Lower lobe of right lung (tissue), 2 donors: ENCODE measurements at places on chromosomes 16 and 17.

- DNase-seq = peak; percentile 5
Observed at GRCh38 chr17:41631025-41631897, 6.9 kb upstream of the KRT17 start.

DNA sequence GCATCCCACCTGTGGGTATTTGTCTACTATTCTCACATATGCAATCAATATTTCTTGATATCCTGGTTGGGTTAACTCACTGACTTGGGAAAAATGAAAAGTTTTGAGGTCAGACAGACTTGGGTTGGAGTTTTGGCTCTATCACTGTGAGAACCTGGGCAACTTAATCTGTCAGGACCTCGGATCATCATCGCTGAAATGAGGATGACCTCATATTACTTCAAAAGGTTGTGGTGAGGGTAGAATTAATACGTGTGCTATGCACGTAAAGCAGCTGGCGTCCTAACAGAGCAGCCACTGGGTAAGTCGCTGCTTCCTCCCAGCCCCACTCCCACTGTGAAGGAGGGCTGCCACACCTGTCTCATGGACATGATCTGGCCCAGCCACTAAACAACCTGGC, 57.3 kb downstream of the COG7 start:
- no peak for DNase-seq

DNA sequence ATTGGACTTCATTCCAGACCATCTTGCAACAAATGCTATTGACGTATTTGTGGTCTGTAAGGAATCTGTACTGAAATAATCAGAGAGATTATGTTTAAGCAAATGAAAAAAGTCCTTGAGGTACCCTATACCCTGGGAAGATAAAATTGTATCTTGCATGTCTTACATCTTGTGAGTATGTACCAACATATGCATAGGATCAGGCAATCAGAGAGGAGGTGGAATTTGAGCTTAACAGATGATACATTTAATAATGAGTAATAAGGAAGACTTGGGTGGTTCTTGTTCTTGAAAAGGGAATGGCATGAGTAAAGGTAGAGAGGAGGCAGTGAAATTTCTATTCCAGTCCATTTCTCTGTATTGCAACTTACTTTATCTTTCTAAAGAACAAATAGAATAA, 10.6 kb downstream of the MOSMO start:
- DNase-seq = no peak

DNA sequence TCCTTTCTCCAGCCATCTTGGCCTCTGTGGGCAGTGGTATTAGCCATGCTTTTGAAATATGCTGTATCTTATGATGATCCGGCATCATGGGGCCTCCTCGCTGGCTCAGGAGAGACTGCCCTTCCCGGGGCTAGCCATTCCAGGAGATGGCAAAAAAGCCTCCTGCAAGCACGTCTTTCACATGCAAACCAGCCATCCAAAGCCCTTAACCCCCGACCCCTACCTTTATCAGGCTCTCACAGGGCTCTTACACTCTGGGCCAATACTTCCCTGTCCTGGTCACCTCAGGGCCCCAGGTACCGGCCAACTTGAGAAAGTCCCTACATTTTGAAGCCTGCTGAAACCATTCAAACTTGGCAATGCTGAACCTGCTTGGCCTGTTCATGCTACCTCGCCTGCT, 36.4 kb downstream of the MYH13 start:
- no peak for DNase-seq

GRCh38 chr17:6943406-6943805, 52.4 kb upstream of the ALOX12 start:
- DNase-seq = no peak

DNA sequence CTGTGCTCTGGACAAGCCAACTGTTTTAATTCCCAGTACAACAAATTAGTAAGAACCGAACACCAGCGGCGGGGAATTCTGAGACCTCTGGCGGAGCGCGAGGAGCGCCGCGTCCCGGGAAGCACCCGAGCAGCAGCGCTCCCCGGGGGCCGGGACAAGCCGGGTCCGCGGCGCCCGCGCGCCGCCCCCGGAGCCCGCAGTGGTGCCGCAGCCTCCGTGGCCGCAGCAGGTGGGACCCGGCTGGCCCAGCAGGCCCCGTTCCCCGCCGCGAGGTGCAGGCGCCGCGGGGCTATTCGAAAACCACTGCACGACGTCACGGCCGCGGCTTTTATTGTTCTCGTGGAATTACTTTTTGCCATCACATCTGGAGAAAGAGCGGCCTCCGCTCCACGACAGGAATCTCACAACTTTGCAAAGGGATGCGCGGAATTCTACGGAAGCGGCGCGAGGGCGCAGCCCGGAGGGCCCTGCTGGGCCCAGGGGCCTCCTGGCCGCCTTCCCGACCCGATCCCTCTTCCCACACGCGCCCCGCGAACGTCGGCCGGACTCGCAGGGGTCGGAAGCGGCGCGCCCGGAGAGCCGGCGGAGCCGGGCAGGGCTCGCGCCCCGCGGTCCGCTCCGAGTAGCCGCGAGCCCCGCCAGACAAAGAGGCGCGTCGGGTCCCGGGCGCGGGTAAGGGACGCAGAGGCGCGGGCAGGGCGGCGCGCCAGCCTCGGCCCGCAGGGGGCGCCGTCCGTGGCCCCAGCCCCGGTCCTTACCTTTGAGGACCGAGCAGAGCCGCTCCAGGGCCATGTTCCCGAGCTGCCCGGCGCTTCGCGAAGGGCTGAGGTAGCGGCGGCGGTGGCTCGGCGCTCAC, 696 bp downstream of the NETO2 start:
- peak; percentile 64 for DNase-seq

DNA sequence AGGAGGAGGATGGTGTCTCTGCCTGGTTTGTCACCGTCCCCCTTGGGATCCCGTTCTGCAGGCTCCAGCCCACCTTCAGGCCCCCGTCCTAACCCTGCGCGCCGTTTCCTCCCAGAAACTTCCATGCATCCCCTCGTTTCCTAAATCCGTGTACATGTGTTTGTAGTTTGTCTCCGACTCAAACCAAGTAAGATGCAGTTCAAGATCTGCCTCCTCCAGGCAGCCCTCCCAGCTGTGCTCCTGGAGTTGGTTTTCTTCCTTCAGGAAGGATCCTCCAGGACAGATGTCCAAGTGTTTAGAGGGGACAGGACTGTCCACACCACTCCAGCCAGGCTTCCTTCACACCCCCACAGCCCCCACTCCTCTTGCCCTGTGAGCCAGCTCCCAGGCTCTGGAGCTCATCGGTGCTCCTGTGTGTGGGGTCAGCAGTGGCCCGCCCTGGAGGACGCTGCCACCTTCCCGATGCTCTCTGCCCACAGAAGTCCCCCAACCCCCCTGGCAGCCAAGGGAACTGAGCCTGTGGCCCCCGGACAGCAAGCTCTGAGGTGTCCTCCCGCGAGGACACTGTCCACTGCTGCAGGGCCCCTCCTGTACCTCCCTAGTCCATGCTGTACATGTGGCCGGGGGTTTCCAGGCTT, 11.3 kb downstream of the BAIAP2 start:
- no peak for DNase-seq

DNA sequence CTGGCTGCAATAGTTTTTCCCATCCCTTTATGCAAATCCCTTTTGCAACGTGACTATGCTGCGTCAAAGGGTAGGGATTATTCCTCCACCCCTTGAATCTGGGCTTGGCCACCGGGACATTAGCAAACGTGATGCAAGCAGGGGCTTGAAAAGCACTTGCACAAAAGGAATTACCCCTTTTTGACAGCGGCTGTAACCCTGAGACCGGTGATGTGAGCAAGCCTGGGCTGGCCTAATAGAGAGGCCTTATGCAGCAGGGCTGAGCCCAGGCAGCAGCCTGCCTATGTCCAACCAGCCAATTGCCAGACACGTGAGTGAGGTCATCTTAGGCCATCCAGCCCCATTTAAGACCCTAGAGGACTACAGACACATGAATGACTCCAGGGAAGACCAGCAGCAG, 30.4 kb upstream of the PAFAH1B1 start:
- DNase-seq = no peak

DNA sequence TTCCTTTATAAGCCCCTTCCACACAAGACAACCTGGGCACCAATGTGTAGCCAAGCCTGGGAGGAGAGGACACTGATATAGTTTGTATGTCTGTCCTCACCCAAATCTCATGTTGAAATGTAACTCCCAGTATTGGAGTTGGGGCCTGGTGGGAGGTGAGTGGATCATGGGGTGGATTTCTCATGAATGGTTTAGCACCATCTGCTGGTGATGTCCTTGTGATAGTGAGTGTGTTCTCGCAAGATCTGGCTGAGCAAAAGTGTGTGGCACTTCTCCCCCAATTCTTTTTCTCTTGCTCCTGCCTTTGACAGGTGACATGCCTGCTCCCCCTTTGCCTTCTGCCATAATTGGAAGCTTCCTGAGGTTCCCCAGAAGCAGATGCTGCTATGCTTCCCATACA, 135.8 kb downstream of the USP31 start:
- no peak for DNase-seq

DNA sequence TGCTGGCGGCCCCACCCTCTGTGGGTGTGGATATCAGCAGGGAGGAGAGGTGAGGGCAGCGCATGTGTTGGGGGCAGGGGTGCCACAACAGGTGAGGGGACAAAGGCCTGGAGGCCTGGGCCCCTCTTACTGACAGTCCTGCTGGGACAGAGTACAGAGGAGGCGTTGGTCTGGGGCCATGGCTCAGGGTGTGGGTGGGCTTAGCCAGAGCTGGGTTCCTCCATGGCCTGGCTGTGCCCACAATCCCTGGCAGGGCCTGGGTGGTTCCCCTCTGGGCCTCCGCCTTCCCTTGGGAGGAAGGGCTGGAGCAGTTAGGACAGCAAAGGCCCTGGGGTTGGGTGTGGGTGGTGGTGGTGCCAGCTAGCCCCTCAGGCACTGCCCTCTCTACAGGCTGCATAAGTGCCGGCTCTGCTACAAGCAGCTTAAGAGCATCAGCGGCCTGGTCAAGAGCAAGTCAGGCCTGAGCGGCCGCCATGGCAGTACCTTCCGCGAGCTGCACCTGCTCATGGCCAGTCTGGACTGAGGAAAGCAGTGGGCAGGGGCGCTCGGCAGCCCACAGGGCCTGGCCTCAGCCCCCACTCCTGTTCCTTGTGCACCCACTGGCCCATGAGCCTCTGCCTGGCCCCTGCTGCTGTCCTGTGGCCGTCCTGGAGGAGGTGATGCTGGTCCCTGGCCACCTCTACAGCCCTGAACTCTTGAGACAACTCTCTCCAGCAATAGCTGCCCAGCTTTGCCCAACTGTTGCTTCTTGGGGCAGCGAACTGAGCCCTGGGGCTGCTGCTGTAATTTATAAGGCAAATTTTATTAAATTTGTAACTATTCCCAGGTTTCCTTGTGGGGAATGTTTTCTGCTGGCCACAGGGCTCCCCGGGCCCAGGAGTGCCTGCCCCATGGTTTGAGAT, 21.1 kb downstream of the KATNB1 start:
- peak; percentile 43 for DNase-seq

GRCh38 chr17:4236456-4236855, 27.3 kb downstream of the ANKFY1 start:
- DNase-seq = no peak

DNA sequence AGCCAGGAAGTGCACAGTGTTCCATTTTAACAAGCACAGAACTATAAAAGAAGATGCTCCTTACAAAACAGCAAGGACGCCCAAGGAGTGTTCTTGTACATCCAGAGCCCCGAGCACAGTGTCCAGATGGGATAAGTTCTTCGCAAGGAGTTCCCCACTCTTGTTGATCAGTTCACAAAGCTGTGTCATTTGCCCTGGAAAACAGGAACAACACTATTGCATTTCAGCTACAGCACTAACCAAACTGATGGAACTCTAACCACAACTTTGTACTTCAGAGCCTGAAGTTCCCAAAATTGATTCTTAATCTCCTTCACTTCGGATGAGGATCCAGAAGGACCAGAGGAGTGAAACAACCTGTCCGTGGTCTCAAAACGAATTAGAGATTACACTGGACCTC, 5.1 kb downstream of the COPS3 start:
- no peak for DNase-seq

DNA sequence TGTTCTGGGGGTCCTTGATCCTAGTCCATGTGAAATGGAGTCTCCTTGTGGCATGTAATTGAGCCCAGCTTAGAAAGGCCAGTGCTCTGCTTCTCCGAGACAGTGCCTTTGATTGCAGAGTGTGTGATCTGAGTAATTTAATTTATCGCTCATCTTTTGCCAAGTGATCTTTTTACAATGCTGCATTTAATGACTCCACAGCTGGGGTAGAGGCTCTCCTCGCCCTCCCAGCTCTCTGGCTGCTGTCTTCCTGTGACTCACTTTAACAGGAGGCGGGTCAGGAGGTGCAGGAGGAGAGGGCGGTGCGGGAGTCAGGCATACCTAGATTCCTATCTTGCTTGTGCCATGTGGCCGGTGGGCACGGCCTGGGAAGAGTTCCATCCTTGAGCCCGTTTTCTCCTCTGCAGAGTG, 113.4 kb upstream of the FOXF1 start:
- DNase-seq = no peak

- DNase-seq = no peak
Observed at GRCh38 chr17:15377200-15377599, 35.8 kb upstream of the TEKT3 start.

DNA sequence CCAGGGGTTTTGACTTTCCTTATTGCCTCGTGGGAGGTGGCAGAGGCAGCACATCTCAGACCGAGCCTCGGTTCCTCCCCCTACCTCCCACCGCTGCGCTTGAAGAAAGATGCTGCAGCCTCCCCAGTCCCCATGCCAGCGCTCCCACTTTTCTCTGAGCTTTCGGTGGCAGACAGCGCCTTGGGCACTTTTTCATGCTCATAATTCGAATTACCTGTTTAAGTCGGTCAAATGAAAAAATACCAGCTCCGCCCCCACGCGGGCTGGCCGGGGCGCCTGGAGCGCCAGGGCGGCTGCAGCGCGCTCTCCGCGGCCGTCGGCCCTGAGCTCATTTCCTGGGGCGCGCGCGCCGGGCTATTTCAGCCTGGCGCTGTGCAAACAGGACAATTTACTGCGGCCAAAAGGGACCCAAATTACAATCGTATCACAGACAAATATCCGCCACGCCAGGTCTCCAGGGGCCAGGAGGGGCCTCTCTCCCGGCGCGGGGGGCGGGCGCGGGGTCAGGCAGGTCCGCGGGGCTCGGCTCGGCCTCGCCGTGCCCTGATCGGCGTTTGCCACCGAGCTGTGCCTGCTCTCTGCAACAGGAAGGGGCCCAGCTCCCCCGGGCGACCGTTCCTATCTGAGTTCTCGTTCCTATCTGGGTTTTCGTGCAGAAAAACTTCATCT, 45.0 kb downstream of the SOST start:
- DNase-seq = no peak

DNA sequence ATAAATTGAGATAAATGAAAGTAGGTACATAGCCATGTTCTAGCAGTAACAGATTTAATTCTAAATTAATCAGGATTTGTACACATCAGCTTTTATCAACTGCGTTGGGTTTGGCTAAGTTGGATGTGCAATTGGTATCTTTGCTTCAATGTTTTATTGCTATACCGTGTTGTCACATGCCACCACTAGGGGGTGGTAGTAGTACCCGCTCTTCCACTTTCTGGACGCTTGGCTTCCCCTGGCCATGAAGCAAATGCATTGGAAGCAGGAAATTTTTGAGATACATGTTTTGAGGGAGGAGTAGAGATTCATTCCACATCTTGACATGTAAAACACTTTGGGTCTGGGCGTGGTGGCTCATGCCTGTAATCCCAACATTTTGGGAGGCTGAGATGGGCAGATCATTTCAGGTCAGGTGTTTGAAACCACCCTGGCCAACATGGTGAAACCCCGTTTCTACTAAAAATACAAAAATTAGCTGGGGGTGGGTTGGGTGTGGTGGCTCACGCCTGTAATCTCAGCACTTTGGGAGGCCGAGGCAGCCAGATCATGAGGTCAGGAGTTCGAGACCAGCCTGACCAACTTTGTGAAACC, 58.6 kb downstream of the EMP2 start:
- DNase-seq = no peak
